Activated naive CD8-positive, alpha-beta T cell treated with anti-CD3 and anti-CD28 coated beads for 36 hours (primary cell): ENCODE measurements at places on chromosomes 12 and 14. TPM values are rescaled to one million over a fixed set of nuclear protein-coding genes. Genes with fewer than 3 reads are reported as not detected.

C14orf39 gene
- not detected for total RNA-seq

CISTR gene
- not detected for total RNA-seq

KLRD1 gene
- total RNA-seq = 2.6 TPM

REP15 gene
- total RNA-seq = 0.33 TPM

MAP3K9 gene
- 6.2 TPM for total RNA-seq

CCDC175 gene
- not detected for total RNA-seq

NDUFA12 gene
- total RNA-seq = 137 TPM

RPS6KA5 gene
- 10.1 TPM for total RNA-seq

EEA1 gene
- total RNA-seq = 17.5 TPM

DNA sequence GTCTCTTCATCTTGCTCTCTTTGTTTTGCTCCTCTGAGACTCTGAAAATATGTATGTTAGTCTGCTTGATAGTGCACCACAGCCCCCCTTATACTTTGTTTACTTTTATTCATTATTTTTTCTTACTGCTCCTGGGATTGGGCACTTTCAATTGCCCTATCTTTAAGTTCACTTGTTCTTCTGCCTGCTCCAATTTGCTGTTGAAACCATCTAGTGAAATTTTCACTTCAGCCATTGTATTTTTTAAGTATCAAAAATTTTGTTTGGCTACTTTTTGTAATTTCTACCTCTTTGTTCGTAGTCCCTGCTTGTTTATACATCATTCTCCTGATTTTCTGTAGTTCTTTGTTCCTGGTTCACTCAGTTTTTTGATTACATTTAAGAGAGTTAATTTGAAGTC lies 223.3 kb downstream of the SLC38A4 start:
- H3K4me3 ChIP-seq = no peak overlapping the region
- H3K36me3 ChIP-seq = peaks cover 36% of the 10 kb centered on the region
- DNase-seq = no peak
- no peaks in the 10 kb centered on the region for H3K27me3 ChIP-seq

GRCh38 chr14:105411017-105411941 lies 8.3 kb upstream of the MTA1 start:
- no peak overlapping the region for H3K4me3 ChIP-seq
- peak; percentile 42 for DNase-seq
- H3K27ac ChIP-seq = no peak overlapping the region
- peaks cover 27% of the 10 kb centered on the region for H3K27me3 ChIP-seq

DNA sequence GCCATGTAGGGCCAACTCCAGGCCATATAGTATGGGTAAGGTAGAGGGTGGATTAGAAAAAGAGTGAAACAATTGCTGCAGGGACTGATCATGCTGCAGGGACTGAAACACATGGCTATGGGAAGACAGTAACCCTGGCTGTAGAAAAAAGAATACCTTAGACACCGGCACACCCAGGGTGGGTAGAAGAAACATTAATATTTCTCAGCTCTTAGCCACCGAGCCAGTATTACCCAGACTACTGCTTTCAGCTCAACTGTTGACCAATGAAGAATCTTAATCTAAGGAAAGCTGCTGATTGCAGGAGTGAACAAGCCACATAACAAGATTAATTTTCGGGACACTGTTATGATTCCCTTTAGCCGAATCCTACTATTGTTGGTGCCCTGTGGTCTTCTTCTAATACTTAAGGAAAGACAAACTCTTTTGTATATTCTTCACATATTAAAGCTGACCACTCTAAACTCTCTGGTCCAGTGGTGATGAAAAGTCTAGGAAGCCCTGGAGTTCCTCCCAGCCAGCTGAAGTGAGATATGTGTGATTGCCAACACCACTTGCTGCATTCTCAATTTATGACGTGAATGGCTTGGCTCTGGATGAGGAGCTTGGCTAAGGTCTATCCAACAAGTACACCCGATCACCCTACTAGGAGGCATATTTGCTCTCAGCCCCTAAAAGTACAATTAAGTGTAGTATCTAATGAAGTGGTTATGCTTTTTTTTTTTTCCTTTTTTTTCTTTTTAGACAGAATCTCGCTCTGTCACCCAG lies 69.2 kb downstream of the NOVA1 start:
- no peak for DNase-seq
- H3K27ac ChIP-seq = no peak overlapping the region
- H3K36me3 ChIP-seq = no peaks in the 10 kb centered on the region

- H3K27ac ChIP-seq = no peak overlapping the region
- H3K36me3 ChIP-seq = no peaks in the 10 kb centered on the region
- no peak for DNase-seq
These were observed 113.5 kb upstream of the EGLN3 start for GRCh38 chr14:34064349-34064748.

- H3K27me3 ChIP-seq = peaks cover 35% of the 10 kb centered on the region
- DNase-seq = no peak
- H3K4me1 ChIP-seq = peaks cover 2% of the 10 kb centered on the region
- no peak overlapping the region for H3K4me3 ChIP-seq
- no peak overlapping the region for H3K27ac ChIP-seq
These were observed 51.6 kb downstream of the MVK start for GRCh38 chr12:109625131-109625559.

DNA sequence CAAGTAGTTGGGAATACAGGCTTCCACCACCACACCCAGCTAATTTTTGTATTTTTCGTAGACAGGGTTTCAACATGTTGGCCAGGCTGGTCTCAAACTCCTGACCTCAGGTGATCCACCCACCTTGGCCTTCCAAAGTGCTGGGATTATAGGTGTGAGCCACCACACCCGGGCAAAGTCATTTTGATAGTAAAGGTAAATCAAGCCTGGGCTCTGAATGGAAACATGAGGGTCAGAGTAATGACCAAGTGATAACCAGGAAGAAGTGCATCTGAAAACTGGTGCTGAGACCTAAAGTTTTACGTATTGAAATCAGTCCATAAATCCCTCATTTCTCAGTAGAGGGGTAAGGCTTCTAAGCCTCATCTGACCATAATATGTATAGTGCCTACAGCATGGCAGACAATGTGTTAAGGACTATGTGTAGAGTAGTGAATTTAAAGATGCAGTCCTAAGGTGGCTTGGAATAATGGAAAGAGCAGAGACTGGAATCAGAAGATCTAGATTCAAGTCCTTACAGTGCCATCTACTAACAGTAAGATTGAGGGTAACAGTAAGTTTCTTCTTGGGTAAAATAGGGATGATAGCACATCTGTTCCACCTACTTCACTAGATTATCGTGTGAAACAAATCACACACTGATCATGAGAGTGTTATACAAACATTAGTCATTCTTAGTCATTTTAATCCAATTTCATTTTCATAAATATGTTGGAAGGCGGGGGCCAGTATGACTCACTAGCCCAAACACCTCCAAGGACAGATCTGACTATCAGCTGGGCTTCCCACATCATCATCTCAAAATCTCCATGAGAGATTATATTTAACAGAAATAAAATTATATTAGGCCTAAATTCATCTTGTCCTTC lies 11.2 kb downstream of the MAP4K5 start:
- no peaks in the 10 kb centered on the region for H3K27me3 ChIP-seq
- H3K36me3 ChIP-seq = peaks cover 27% of the 10 kb centered on the region
- H3K4me3 ChIP-seq = peak overlapping the region; percentile 45
- peaks cover 46% of the 10 kb centered on the region for H3K4me1 ChIP-seq

- no peaks in the 10 kb centered on the region for H3K36me3 ChIP-seq
- H3K4me3 ChIP-seq = no peak overlapping the region
- no peaks in the 10 kb centered on the region for H3K4me1 ChIP-seq
- no peak overlapping the region for H3K27ac ChIP-seq
- H3K27me3 ChIP-seq = no peaks in the 10 kb centered on the region
These were observed 115.0 kb downstream of the RTN1 start for GRCh38 chr14:59755409-59756135.

DNA sequence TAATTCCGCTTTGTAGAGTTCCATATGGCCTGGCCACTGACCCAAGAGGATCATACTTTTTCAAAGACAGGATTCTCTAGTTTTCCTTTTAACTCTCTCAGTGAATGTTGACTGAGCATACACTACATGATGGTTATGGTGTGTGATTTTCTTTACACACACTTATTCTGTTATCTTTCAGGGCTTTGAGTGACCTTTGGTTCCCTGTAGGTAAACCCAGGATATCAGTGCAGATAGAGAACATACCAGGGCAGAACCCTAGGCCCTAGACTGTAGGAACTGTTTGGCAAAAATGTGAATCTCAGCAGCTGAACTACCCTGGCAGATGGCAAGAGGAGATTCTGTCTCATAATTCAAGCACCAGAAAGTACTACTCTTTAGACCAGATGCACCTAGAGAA lies 159.6 kb downstream of the KCNA5 start:
- peaks cover 20% of the 10 kb centered on the region for H3K27me3 ChIP-seq
- H3K27ac ChIP-seq = no peak overlapping the region
- DNase-seq = no peak
- no peaks in the 10 kb centered on the region for H3K4me1 ChIP-seq

DNA sequence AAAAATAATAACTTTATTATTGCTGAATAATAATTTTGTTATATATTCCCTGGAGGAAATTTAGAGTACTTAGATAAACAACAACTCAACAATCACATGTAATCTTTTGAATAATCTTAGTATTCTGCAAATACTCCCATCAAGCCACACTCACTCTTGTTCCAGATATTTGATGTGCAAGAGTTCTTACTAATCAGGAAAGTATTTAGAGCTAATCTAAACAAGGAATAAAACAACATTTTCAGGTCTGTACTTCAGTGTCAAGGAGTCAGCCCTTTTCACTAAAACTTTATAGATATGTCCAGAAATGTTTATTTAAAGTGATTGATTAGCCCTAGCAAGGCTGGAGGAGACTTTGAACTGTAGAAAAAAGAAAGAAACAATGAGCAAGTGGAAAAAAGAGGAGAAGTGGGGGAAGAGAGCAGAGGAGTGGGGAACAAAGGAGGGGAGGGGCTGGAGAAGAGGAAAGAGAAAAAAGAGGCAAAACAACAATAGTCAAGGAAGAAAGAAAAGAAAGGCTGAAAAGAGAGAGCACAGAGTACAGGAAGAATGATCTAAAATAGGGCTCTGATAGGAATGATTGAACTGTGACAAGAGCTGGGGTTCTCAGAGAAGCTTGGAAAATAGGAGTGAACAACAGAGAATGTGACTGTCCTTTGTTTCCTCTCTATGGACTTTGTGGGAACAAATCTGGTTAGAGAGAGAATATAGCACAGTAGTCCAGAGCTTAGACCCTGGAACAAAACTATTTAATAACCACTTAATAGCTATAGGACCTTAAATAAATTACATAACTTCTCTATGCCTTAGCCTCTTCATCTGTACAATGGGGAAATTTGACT lies 238.7 kb downstream of the AKAP6 start:
- no peak for DNase-seq
- H3K4me3 ChIP-seq = no peak overlapping the region
- H3K27ac ChIP-seq = no peak overlapping the region
- no peaks in the 10 kb centered on the region for H3K36me3 ChIP-seq

- no peak for DNase-seq
- H3K27ac ChIP-seq = no peak overlapping the region
- H3K36me3 ChIP-seq = no peaks in the 10 kb centered on the region
These were observed 156.0 kb downstream of the SLC35F4 start for GRCh38 chr14:57709909-57710308.

- H3K27me3 ChIP-seq = no peaks in the 10 kb centered on the region
- H3K36me3 ChIP-seq = peaks cover 21% of the 10 kb centered on the region
- no peak for DNase-seq
- no peak overlapping the region for H3K4me3 ChIP-seq
- peaks cover 40% of the 10 kb centered on the region for H3K4me1 ChIP-seq
- peak overlapping the region; percentile 29 for H3K27ac ChIP-seq
These were observed 104.3 kb downstream of the RBM19 start for GRCh38 chr12:113861708-113862312.

DNA sequence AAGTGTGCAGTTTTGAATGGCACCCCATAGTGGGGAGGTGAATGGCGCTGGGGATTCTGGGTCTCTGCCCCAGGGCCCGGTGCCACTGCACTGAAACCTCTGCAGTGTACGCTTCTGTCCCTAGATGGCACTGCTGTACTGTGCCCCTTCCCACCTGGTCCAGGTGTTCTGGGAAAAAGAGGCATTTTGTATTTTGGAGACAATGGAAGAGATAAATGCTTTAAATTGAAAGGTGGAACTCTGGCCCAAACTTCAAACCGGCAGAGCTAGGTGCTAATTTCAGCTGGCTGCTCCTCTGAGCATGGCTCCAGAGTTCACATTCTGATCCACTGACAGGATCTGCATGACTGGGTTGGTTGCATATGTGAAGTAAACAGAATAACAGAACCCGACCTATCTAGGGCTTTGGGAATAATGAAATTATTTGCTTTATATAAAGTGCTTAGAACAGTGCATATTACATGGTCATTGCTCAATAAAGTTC lies 52.2 kb downstream of the KRT80 start:
- H3K4me3 ChIP-seq = no peak overlapping the region
- DNase-seq = peak; percentile 36
- no peaks in the 10 kb centered on the region for H3K36me3 ChIP-seq
- H3K27ac ChIP-seq = no peak overlapping the region

- no peak overlapping the region for H3K4me3 ChIP-seq
- no peaks in the 10 kb centered on the region for H3K4me1 ChIP-seq
- no peaks in the 10 kb centered on the region for H3K36me3 ChIP-seq
- H3K27ac ChIP-seq = no peak overlapping the region
- no peak for DNase-seq
These were observed 22.3 kb upstream of the EPS8 start for GRCh38 chr12:15811214-15812127.

DNA sequence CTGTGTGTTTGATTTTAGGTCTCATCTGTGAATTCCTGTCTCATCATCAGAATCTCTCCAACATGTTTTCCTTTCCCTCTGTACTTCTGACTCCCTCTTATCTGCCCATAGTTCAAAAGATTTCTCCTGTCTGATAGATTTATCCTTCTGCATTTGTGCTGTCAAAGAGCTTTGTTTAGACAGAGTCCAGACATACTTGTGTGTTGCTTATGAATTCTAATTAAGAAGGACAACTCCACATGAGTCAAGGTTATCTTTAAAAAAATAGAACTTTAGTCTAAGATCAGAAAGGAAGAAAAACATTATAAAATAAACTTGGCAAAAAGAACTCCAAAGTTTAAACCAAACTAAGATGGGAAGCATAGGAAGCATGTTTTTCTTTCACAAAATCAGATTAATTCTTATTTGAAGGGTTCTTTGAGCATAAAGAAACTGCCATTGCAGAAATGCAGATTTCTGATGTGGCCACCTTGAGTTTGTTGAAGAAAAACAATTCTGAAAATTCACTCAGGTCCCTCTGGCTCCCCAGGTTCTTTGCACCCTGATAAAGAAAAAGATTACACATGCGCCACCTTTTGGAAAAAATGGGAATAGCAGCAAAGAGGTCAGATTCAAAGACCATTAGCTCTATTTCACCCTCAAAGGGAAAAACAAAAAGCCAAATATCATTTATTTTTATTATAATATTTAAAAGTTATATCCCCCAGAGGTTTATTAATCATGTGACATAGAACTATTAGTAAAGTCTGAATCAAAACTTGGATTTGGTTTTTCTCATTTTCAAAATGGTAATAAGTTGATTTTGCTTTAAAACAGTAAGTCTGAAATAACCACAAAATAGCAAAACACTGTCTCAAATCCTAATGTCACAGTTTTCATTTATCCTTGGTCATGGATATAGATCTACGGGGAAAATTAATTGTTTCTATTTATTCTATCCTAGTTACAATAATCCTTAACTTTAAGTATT lies 143.7 kb upstream of the DCN start:
- no peak overlapping the region for H3K4me3 ChIP-seq
- peak; percentile 7 for DNase-seq
- no peaks in the 10 kb centered on the region for H3K36me3 ChIP-seq

GRCh38 chr14:104460791-104461651 lies 118.5 kb upstream of the C14orf180 start:
- no peak overlapping the region for H3K27ac ChIP-seq
- no peak overlapping the region for H3K4me3 ChIP-seq
- DNase-seq = no peak
- H3K27me3 ChIP-seq = peaks cover 65% of the 10 kb centered on the region
- no peaks in the 10 kb centered on the region for H3K36me3 ChIP-seq
- peaks cover 4% of the 10 kb centered on the region for H3K4me1 ChIP-seq

- H3K4me3 ChIP-seq = no peak overlapping the region
- DNase-seq = no peak
- H3K27me3 ChIP-seq = no peaks in the 10 kb centered on the region
- no peaks in the 10 kb centered on the region for H3K4me1 ChIP-seq
These were observed 32.9 kb downstream of the TMTC1 start for GRCh38 chr12:29750928-29751220.
